ENCODE measurements at places on chromosomes 7 and 10.

DNA sequence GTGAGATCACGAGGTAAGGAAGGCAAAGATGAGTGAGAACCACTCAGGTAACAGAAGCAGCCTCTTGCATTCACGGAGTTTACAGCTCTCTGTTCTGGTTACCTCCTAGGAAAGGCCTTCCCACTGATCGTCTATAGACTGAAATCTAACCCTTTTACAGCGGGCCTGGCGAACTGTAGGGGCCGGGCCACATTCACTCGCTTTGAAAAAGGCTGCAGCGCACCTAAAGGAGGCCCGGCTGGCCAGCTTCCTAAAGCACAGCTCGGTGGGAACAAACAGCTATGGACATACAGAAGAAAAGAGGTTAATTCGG, 565 bp downstream of the ATP5MK start:
- DNase-seq, result no peak

GRCh38 chr10:3779158-3779741, 5.8 kb downstream of the KLF6 start:
- DNase-seq, result no peak

DNA sequence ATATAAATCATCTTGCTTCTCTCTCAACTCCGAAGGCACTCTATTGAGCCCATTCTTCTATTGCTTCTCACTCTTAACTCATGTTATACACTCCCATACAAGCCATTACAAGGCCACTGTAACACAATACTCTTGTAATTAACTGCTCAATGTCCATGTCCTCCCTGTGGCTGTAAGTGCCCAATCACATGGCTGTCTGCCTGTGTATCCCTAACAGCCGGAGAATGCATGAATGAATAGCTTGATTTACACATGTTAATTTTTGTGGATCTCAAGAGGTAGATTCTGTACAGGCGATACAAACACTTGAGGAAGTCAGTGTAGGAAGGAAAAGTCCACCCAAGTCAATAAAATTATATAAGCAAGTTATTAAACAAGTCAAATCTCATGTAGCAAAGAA, 215.6 kb downstream of the DOCK4 start:
- no peak for DNase-seq

GRCh38 chr10:32548208-32548607, 102.3 kb downstream of the CCDC7 start:
- DNase-seq, result no peak

- no peak for DNase-seq
Observed at GRCh38 chr10:100888957-100889356, 23.8 kb upstream of the SLF2 start.

DNA sequence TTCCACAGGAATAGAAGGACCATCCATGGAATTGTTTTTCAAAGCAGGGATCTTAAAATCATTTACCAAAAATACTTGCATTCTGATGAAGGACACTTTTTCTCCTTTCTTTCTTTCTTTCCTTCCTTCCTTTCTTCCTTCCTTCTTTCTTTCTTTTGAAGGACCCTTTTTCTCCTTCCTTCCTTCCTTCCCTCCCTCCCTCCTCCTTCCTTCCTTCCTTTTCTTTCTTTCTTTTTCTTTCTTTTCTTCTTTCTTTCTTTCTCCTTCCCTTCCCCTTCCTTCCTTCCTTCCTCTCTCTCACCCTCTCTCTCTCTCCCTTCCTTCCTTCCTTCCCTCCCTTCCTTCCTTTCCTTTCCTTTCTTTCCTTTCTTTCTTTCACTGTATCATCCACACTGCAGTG, 74.8 kb downstream of the PRKCQ start:
- no peak for DNase-seq

- no peak for DNase-seq
Observed at GRCh38 chr10:13351340-13351915, 3.3 kb upstream of the SEPHS1 start.

DNA sequence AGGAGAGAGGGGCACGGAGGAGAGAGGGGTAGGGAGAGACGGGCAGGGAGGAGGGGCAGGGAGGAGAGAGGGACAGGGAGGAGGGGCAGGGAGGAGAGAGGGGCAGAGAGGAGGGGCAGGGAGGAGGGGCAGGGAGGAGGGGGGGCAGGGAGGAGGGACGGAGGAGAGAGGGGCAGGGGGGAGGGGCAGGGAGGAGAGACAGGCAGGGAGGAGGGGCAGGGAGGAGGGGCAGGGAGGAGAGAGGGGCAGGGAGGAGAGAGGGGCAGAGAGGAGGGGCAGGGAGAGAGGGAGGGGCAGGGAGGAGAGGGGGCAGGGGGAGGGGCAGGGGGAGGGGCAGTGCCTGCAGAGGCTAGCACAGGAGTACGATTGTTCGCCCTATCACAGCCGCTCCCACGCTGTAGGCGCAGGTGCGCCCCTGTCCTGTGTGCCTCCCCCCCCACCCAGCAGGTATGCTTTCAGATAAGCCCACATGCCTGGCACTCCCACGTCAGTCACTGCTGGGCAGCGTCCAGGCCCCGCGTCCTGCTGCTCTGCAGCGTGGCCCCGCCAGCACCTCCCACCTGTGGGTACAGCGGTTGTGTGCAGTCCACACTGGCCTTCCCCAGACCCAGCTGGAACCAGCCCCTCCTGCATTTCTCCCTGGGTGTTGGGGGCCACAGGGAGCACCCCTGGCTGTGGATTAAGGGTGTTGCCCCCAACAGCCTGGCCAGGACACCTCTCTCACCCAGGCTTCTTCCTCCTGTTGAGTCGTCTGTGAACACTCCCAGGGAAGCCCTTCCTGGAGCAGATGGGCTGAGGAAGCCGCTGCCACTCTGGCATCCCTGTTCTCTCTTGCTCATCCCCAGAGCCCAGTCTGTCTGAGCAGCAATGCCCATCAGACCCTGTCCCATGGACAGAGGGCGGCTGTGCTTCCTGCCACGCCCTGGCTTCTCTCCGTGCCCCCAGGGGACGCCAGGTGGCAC, 10.8 kb downstream of the NKX6-2 start:
- DNase-seq, result no peak

GRCh38 chr10:6396226-6396625, 183.8 kb downstream of the PRKCQ start:
- no peak for DNase-seq

- no peak for DNase-seq
Observed at GRCh38 chr10:17238445-17239291, 10.6 kb downstream of the VIM start.

DNA sequence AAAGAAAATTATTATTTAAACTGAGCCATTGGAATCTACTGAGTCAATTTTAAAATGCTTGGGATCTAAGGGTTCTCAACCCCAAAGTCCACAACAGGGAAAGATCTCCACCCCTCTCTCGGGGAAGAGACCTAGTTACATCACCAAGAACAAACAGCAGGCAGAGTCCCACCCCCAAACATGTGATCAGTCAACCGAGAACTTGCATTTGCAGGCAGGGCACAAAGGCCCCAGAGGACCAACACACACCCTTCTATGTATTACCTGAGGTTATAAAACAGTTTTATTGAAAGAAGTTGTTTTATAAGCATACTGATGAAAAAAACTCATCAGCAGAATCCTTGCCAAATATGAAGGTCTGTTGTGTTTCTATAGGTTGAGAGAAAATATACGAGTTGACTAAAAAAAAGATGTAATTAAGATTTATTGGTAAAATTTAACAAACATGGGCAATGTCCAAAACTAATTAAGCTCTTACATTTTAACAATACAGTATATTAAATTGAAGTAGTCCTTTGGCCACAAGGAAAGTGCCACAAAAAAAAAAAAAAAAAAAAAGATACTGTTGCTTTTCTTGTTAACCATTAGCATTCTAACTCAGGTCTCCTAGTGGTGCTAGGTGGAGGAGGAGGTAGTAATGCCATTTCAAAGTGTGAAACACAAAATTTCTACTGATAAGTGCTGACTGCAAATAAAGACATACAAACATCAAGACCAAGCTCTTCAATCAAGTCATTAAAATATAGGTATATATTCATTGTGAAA, 975 bp upstream of the USP54 start:
- no peak for DNase-seq

DNA sequence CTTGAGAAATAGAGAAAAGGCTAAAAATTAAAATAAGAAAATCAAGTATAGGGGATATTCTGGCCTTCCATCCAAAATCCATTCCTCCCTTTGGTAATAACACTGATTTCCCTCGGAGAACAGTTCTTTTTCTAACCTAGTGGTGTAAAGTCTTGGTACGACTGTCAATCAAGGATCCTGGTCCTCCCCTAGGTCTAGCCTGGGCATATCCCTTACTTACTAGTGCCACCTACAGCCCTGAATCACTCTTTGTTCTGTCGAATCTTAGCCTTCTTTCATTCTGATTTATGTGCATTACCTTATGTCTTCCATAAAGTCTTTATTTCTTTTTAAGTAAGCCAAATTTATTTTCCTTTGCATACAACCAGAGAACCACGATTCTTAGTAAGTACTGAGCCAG, 298.7 kb upstream of the LRRTM3 start:
- no peak for DNase-seq

- DNase-seq, result no peak
Observed at GRCh38 chr10:64215088-64215487, 693.9 kb downstream of the REEP3 start.

DNA sequence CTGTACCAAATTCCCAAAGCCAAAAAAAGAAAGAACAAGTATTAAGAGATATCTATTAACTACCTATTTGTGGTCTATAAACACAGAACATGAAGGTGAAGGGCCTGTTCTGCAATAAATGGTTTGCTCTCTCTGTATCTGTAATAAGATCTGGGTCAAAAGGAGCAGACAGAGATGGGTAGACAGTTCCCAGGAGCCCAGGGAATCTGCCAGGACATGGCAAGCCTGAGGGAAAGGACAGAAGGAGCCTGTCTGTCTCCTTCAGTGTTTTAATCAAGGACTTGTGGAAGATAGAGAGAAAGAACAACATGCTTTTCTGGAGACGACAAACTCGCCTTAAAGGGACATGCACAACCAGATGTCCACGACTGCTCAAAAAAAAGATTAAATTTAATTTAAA, 165.7 kb downstream of the ELMO1 start:
- DNase-seq, result no peak

GRCh38 chr10:22554461-22555182, 159.8 kb downstream of the PIP4K2A start:
- no peak for DNase-seq

GRCh38 chr10:62588116-62588515, 213.9 kb downstream of the ZNF365 start:
- DNase-seq, result no peak

- no peak for DNase-seq
Observed at GRCh38 chr7:45223728-45224630, 66.4 kb downstream of the RAMP3 start.

GRCh38 chr10:61897671-61898434, 3.6 kb upstream of the ARID5B start:
- no peak for DNase-seq

DNA sequence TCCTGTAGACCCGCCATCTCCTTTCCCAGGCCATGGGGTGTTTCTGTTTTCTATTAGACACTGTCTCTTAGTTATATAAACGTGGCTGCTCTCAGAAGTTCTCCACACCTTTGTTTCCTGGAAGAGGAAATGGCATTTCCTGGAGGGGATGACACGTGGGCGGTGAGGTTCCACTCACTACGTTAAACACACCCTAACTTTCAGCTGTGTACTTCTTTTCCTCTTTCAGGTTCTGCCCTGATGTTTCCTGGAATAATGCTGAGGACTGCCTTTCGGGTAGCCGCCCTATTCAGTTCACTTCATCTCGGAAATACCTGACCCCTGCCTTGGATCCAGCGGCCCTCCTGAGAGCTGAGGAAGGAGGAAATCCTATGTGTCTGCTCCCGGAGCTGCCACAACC, 3.4 kb upstream of the PRKCQ start:
- DNase-seq, result no peak

GRCh38 chr10:84935772-84936171, 607.4 kb downstream of the CCSER2 start:
- DNase-seq, result no peak

DNA sequence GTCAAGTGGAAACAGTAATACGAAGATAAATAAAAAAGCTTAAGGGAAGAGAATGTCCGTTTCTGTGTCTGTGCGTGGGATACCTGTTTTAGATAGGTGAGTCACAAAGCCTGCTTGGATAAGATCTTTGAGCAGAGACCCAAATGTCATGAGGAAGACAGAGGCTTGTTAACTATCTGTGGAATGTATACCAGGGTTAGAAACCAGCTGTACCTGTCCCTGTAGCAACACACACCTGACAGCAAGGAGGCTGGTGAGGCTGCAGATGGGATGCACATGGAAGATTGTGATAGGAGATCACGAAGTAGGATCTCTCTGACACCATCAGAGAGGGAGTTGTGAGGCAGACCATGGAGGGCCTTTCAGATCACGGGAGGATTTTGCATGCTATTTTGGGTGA, 105.3 kb downstream of the ARHGAP21 start:
- DNase-seq, result no peak

DNA sequence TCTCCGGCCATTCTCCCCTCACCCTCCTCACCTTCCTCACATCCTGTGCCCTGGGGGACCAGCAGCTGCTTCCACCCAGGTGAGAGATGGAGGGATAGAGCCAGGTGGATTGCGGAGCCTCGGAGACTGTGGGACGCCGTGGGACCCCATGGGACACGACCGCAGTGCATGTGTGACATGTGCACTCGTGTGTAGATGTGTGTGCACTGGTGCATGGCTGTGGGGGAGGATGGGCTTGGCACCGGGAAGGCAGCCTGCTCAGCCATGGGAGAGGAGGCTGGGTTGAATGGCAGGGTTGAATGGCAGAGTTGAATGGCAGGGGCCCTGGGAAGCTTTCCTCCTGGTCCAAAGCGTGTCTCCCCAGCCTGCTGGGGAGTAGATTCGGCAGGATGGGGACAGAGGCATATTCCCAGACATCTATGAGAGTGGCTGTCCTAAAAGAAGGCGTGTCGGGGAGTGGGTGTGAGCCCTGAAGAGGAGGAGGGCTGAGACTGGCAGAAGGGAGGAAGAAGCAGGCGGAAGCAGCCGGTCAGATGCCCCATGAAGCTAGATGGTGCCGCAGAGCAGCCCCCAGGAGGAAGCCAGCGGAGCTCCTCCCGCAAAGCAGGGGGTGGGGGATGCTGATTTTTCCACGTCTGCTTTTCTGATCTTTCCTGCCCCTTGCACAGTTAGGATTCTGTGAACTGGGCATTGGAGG, 815 bp downstream of the GIMAP8 start:
- DNase-seq, result no peak

GRCh38 chr10:36504758-36505157, 620.6 kb upstream of the ANKRD30A start:
- DNase-seq, result no peak

- no peak for DNase-seq
Observed at GRCh38 chr7:107944411-107945169, 53.6 kb downstream of the DLD start.

All from NCI-H2081 treated with DMSO at 0.1 percent for 48 hours (cell line).